ENCODE measurements at places on chromosomes 5 and 9.

DNA sequence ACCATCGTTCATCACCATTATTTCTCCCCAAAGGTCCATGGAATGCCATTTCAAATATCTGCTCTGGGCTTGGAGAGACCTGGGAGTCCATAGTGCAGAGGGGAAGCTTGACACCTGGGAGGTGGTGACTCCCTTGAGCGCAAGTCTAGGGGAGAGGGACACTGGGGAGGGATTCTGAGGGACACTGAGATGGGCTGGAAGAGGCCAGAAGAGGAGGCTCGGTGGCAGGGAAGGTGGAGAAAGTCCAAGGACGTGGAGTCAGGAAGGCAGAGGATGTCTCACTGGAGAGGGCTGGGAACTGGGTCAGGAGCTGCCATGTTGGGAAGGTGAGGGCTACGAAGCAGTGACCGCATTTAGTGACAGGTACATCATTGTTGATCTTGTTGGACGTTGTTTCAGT lies 160.3 kb upstream of the MVB12B start:
- no peak for DNase-seq

DNA sequence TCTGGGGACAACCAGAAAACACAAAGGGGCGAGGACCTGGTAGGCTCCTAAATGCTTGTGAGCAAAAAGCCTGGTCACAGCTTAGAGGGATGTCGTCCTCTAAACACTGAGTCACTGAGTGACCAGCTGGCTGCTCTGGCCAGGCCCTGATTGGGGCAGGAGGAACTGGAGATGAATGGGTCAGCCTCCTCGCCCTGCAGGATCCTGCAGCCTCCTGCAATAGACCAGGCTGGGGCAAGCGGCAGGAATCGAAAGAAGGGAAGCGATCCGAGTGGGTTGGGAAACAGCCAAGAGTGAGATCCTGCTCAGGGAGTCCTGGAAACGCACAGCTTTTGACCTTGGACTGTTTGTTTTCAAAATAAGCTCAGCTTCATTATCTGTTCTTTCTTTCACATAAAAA lies 34.1 kb upstream of the MSX2 start:
- DNase-seq, result no peak

DNA sequence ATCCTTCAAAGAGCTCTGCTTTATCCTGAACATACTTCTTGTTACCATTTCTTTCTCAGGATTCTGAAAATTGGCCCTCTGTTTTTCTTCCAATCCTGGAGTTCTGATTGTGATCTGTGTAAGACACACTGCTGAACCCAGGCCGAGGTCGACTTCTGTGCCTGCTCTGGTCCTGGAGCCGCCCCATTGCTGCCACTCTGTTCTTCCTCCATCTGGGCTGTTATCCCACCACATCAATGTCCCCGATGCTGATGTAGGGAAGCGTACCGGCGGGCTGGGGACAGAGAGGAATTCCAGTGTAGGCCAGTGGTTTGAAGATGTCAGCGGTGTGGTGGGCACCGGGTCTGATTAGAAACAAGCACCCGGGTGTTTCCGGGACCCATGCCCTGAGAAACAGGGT lies 102.5 kb downstream of the LIFR start:
- no peak for DNase-seq

DNA sequence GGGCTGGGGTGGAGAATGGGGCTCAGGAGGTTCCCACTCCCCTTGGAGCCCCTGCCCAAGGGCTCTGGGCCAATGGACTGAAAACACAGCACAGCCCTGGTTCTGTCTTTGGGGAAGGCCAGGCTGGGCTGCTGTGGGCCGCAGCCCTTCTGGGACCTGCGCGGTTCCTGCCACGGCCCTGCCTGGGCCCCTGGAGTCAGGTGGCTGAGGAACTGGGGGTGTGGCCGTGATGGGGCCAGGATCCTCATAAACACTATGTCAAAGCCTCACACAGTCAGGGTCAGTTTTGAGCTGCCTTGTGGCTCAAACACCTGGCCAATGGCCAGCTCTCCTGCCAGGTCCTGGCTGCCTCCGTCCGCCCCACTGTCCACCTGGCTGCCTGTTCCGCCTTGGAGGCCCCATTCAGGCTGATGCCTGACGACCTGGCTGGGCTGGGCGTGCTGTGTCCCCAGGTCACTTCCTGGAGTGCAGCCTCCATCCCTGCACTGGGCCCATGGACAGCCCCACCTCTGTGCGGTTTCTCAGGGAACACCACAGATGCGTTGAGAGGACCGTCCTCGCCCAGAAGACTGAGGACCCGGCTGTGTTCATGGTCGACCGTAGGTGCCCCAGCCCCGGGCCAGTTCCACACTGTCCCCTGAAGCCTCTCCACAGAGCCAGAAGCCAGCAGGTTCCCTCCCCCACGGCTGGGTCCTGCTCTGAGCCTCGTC lies 27.5 kb downstream of the PAEP start:
- no peak for DNase-seq

GRCh38 chr9:98763986-98764745 lies 32.2 kb downstream of the ANKS6 start:
- no peak for DNase-seq

- no peak for DNase-seq
Measured at GRCh38 chr5:161863811-161864210, 15.9 kb downstream of the GABRA1 start.

GRCh38 chr5:149425729-149426128 lies 46.6 kb upstream of the IL17B start:
- no peak for DNase-seq
